ENCODE measurements at places on chromosomes 2 and 18.

- H3K4me1 ChIP-seq, result no peaks in the 10 kb centered on the region
- no peaks in the 10 kb centered on the region for H3K36me3 ChIP-seq
- no peak overlapping the region for H3K27ac ChIP-seq
- no peak overlapping the region for H3K4me3 ChIP-seq
Observed at GRCh38 chr2:197075754-197076337, 149.3 kb upstream of the PGAP1 start.

GRCh38 chr18:61749546-61749945 is 143.3 kb downstream of the RNF152 start:
- H3K27me3 ChIP-seq, result no peaks in the 10 kb centered on the region
- no peak for DNase-seq
- H3K4me3 ChIP-seq, result no peak overlapping the region
- no peak overlapping the region for H3K27ac ChIP-seq

DNA sequence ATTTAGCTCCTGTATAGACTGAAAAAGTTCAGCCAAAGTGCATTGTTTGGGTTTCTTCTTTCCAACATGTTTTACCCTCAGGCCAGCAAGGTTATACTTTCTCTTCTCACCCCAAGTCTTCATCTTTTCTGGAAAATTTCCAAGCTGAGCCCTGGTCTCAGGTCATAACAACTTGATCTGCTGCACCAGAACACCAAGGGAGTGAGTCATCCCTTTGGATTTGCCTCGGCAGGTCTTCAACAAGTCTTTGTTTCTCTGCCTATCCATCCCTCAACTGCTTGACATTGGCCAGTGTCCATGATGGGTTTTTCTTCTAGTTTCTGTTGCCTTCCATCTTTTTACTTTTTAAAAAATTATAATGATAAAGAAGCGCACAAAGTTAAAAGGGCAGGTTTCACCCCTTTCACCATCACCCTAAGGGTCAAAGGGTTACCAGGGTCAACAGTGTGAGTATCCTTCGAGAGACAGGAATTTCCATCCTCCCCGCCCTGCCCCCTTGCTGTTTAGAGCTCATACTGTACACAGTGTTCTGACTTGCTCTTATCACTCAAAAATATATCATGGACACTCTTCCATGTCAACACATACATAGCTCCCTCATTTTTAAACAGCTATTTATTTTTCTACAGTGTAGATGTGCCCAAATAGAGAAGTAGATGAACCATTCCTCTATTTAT is 5.7 kb upstream of the SPATS2L start:
- DNase-seq, result no peak
- no peaks in the 10 kb centered on the region for H3K4me1 ChIP-seq
- H3K27ac ChIP-seq, result no peak overlapping the region
- H3K4me3 ChIP-seq, result no peak overlapping the region
- no peaks in the 10 kb centered on the region for H3K27me3 ChIP-seq
- H3K36me3 ChIP-seq, result no peaks in the 10 kb centered on the region

- H3K27me3 ChIP-seq, result no peaks in the 10 kb centered on the region
- H3K36me3 ChIP-seq, result no peaks in the 10 kb centered on the region
- H3K27ac ChIP-seq, result peak overlapping the region; percentile 72
- peaks cover 8% of the 10 kb centered on the region for H3K4me1 ChIP-seq
- no peak overlapping the region for H3K4me3 ChIP-seq
Observed at GRCh38 chr18:23106575-23106974, 28.7 kb upstream of the CABLES1 start.

DNA sequence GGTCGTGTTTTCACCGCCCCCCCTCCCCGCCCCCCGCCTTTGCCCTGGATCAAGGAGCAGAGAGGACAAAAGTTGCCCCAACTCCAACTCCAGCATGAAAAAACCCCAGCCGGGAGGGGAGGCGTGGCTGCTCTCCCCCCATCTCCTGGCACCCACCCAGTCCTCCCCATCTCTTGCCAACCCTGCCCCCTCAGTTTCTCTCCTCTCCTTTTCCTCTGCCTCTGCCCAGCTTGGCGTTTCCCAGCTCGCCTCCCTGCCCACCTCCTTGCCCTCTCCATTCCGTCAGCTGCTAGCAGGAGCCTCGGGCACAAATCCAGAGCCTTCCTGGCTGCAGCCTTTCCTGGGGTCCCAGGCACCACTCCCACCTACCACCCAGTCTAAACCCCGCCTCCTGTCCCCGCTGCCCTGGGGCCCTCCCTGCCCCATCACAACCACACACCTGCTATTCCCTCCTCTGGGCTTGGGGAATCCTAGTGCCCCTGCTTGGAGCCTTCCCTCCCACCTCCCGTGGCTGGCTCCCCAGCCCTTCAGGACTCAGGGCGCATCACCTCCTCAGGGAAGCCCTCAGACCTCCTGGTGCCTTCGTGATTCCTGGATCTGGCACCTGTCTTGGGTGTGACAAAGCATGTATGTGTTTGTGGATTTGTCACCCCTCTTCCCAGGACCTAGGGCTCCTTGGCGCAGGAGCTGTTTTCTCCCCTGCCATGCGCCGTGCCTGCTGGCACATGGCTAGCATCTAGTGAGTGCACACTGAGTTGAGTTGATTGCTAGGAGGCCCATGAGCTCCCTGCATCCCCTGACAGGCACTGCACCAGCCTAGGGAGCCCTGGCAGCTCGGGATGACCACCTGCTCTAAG is 209.1 kb downstream of the TFCP2L1 start:
- peak overlapping the region; percentile 11 for H3K4me3 ChIP-seq
- no peak for DNase-seq
- no peak overlapping the region for H3K27ac ChIP-seq

DNA sequence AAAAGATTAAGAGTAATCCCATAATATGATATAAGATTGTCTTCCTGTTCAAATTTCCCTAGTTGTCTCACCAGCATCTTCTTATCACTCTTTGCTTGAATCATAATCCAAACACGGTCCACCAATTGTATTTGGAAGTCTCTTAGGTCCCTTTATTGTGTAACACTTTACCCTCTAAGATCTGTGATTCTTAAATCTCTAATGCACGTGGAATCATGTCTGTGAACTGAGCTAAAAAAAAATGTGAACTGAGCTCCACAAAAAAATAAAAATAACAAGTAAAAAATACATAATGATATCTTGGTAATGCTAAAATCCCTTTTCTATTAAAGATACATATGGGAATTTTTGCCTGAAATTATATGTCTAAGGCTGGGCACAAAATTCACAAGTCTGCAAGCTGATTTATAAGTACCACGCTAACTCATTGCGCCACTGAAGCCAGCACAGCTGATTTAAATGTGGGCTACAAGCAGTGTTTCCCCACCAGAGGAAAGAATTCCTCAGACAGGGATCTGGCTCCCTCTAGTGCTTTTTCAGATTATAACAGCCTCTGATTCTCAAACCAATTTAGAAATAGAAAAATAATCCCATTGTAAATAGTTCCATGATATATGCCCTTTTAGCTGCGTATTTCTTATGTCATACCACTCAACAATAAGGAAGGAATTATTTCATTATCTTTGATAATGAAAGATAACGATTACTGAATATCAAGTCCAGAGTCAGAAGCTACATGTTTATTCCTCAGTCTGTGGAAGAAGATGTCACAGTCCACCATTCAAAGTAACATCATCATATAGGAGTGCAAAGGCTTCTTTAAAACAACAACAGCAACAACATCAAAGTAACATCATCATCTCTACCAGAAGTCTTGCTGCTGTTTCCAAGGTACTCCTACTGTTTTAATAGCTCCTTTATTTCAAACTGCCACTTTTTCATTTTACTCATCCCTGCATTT is 22.9 kb downstream of the RBM43 start:
- no peaks in the 10 kb centered on the region for H3K36me3 ChIP-seq
- H3K27me3 ChIP-seq, result no peaks in the 10 kb centered on the region
- peak; percentile 53 for DNase-seq

- H3K4me1 ChIP-seq, result no peaks in the 10 kb centered on the region
- H3K27me3 ChIP-seq, result no peaks in the 10 kb centered on the region
- no peak for DNase-seq
- no peaks in the 10 kb centered on the region for H3K36me3 ChIP-seq
- no peak overlapping the region for H3K27ac ChIP-seq
- no peak overlapping the region for H3K4me3 ChIP-seq
Observed at GRCh38 chr18:2395427-2396161, 175.7 kb downstream of the METTL4 start.

- peak overlapping the region; percentile 97 for H3K4me3 ChIP-seq
- no peaks in the 10 kb centered on the region for H3K4me1 ChIP-seq
- no peak for DNase-seq
- peak overlapping the region; percentile 97 for H3K27ac ChIP-seq
- H3K36me3 ChIP-seq, result no peaks in the 10 kb centered on the region
- no peaks in the 10 kb centered on the region for H3K27me3 ChIP-seq
Observed at GRCh38 chr18:9474108-9474982, 968 bp upstream of the RALBP1 start.

- H3K4me3 ChIP-seq, result no peak overlapping the region
- H3K4me1 ChIP-seq, result no peaks in the 10 kb centered on the region
- H3K27ac ChIP-seq, result no peak overlapping the region
- H3K27me3 ChIP-seq, result no peaks in the 10 kb centered on the region
Observed at GRCh38 chr2:112175958-112176573, 37.9 kb downstream of the FBLN7 start.

DNA sequence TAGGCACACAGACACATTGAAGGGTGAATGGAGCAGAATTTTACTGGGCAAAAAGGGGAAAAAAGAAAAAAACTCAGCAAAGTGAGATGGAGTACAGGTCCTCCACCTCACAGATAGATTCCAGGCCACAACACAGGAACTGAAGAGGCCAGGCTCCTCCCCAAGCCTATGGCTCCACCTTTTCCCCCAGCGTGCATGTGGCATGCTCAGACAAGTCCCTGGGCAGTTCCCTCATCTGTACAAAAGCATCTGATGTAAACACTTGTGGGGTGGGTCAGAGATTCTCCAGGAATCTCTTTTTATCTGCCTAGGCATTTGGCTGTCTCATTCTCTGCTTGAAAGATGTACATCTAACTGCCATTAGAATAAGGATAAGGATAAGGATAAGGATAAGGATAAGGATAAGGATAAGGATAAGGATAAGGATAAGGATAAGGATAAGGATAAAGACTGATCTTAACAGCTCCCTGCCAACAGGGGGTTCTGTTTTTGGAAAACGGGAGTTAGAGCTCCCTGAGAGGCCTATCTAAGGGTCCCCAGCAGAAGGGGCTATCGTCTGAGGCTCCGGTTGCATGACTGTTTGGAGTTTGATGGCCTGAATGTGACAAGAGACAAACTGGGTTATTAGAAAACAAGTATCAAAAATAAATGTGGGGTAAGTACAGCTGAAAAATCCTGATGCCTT is 17.2 kb upstream of the ASXL3 start:
- no peaks in the 10 kb centered on the region for H3K4me1 ChIP-seq
- DNase-seq, result no peak
- no peaks in the 10 kb centered on the region for H3K27me3 ChIP-seq
- no peaks in the 10 kb centered on the region for H3K36me3 ChIP-seq
- H3K27ac ChIP-seq, result no peak overlapping the region

- no peaks in the 10 kb centered on the region for H3K36me3 ChIP-seq
- H3K27me3 ChIP-seq, result no peaks in the 10 kb centered on the region
- H3K4me3 ChIP-seq, result no peak overlapping the region
- no peak overlapping the region for H3K27ac ChIP-seq
- DNase-seq, result no peak
- no peaks in the 10 kb centered on the region for H3K4me1 ChIP-seq
Observed at GRCh38 chr18:71846716-71847115, 697.4 kb downstream of the CBLN2 start.

GRCh38 chr18:34729264-34729663 is 19.2 kb downstream of the DTNA start:
- no peak for DNase-seq
- H3K4me3 ChIP-seq, result no peak overlapping the region

- no peaks in the 10 kb centered on the region for H3K4me1 ChIP-seq
- no peak for DNase-seq
- H3K4me3 ChIP-seq, result no peak overlapping the region
- H3K27ac ChIP-seq, result no peak overlapping the region
- H3K36me3 ChIP-seq, result no peaks in the 10 kb centered on the region
- H3K27me3 ChIP-seq, result no peaks in the 10 kb centered on the region
Observed at GRCh38 chr2:132608311-132608710, 61.7 kb downstream of the LYPD1 start.

- H3K36me3 ChIP-seq, result no peaks in the 10 kb centered on the region
- no peak for DNase-seq
- no peaks in the 10 kb centered on the region for H3K27me3 ChIP-seq
- no peak overlapping the region for H3K27ac ChIP-seq
- H3K4me3 ChIP-seq, result no peak overlapping the region
Observed at GRCh38 chr2:102498414-102498813, 25.4 kb downstream of the SLC9A4 start.

DNA sequence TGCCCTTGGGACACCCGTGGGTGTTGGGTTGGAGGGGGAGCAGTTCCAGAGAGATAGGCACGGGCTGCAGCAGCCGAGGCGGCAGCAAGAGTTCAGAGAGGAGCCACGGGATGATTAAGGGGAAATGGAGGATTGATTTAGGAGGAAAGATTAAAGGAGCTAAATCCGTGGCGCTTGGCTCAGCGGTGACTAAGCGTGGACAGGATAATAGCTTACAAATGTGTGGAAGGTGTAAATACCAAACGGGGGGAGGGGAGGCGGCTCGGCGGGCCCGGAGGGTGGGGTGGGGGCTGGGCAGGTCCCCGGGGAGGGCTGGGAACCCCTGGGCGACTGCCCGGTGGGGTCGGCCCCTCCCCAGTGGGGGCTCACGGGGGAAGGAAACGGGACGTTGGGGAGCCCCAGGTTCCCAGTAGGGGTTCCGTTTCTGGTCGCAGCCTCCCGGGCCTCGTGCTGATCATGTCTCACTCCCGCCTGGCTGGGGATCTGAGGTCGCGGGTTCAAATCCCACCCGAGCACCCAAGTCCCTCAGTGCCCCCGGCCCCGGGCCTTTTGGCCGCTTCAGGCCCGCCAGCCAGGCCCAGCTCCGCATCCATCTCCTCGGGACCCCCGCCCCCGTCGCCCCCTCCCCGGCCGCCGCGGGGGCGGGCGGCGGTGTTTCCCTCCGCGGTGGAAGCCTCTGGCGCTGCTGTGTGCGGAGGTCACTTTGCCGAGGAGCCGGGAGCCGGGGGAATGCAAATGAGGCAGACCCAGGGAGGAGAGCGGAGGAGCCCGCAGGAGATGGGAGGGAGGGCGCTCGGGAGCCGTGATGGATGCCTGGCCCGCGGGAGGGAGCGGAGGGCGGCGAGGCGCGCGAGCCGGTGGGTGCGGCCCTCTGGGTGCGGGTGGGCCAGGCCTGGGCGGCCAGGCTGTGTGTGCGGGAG is 8.1 kb downstream of the ASIC4 start:
- H3K27ac ChIP-seq, result no peak overlapping the region
- no peak for DNase-seq
- H3K27me3 ChIP-seq, result peaks cover 46% of the 10 kb centered on the region
- H3K36me3 ChIP-seq, result no peaks in the 10 kb centered on the region
- H3K4me1 ChIP-seq, result peaks cover 8% of the 10 kb centered on the region

GRCh38 chr2:84029903-84030575 is 429.0 kb downstream of the SUCLG1 start:
- H3K4me3 ChIP-seq, result no peak overlapping the region
- no peaks in the 10 kb centered on the region for H3K36me3 ChIP-seq
- H3K4me1 ChIP-seq, result no peaks in the 10 kb centered on the region
- H3K27me3 ChIP-seq, result no peaks in the 10 kb centered on the region

DNA sequence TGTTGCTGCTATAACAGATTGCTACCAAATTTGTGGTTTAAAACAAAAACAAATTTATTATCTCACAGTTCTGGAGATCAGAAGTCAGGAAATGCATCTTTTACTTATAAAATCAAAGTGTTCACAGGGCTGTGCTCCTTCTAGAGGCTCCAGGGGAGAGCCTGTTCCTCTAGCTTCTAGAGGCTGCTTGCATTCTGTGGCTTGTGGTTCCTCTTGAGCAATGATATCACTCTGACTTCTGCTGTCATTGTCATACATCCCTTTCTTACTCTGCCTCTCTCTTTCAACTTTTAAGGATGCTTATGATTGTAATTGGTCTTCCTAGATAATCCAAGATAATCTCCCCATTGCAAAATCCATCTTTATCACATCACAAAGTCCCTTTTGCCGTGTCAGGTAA is 6.1 kb upstream of the DCC start:
- no peak overlapping the region for H3K4me3 ChIP-seq
- H3K27ac ChIP-seq, result no peak overlapping the region
- H3K4me1 ChIP-seq, result no peaks in the 10 kb centered on the region
- peaks cover 19% of the 10 kb centered on the region for H3K27me3 ChIP-seq
- DNase-seq, result no peak
- H3K36me3 ChIP-seq, result no peaks in the 10 kb centered on the region

Measured in breast epithelium (tissue), 4 donors.